Placental epithelial cell (primary cell): ENCODE measurements at places on chromosomes 3 and 15. TPM values are rescaled to one million over a fixed set of nuclear protein-coding genes. Genes with fewer than 3 reads are reported as not detected.

The DNAH1 gene
- 7.9 TPM in 2 replicates for total RNA-seq

The ZNF620 gene
- 0.79 and 0.87 TPM in 2 replicates for total RNA-seq

The SLC15A2 gene
- total RNA-seq = 3.7 and 9.4 TPM in 2 replicates

The MYH15 gene
- 0.39 and 4.1 TPM in 2 replicates for total RNA-seq

The TUSC2 gene
- total RNA-seq = 16.9 and 29.1 TPM in 2 replicates

The GATM gene
- 0.54 and 0.79 TPM in 2 replicates for total RNA-seq

The GP5 gene
- total RNA-seq = not detected in 2 replicates

The KCNMB3 gene
- total RNA-seq = 1.2 and 2.4 TPM in 2 replicates

The TRPM1 gene
- not detected in 2 replicates for total RNA-seq

The AHSG gene
- total RNA-seq = not detected in 2 replicates

The ITIH1 gene
- not detected in 2 replicates for total RNA-seq

The NMNAT3 gene
- total RNA-seq = under 0.01 TPM in 1 of 2 replicates, not detected in the other

The STRIT1 gene
- not detected in 2 replicates for total RNA-seq

The CKMT1B gene
- total RNA-seq = 0.39 and 0.54 TPM in 2 replicates

The MORC1 gene
- not detected in 2 replicates for total RNA-seq

The WDR93 gene
- total RNA-seq = 0.11 and 0.39 TPM in 2 replicates

The ISLR2 gene
- not detected in 2 replicates for total RNA-seq

The CIB1 gene
- 16.8 and 17.3 TPM in 2 replicates for total RNA-seq

The FAM107A gene
- total RNA-seq = not detected in 2 replicates

The RPS27L gene
- total RNA-seq = 128 and 170 TPM in 2 replicates

The ADAMTSL3 gene
- total RNA-seq = not detected in 2 replicates

The KLHL6 gene
- total RNA-seq = not detected in 2 replicates

The KIF15 gene
- 2.8 and 4.3 TPM in 2 replicates for total RNA-seq

The BNC1 gene
- total RNA-seq = not detected in 2 replicates

The ROBO2 gene
- under 0.01 and 0.33 TPM in 2 replicates for total RNA-seq

The MKRN3 gene
- total RNA-seq = 0.11 and 1.6 TPM in 2 replicates

The ASB14 gene
- under 0.01 TPM in 1 of 2 replicates, not detected in the other for total RNA-seq

The NR2F2 gene
- total RNA-seq = 13.2 and 23.2 TPM in 2 replicates

The LRRC31 gene
- not detected in 2 replicates for total RNA-seq

The CHP1 gene
- total RNA-seq = 53.0 and 100 TPM in 2 replicates

The MNS1 gene
- total RNA-seq = under 0.01 TPM in 1 of 2 replicates, not detected in the other

The ARPP19 gene
- 74.2 and 116 TPM in 2 replicates for total RNA-seq

The EIF4E3 gene
- under 0.01 and 0.43 TPM in 2 replicates for total RNA-seq

The KY gene
- total RNA-seq = not detected in 2 replicates

The TBC1D5 gene
- total RNA-seq = 69.1 and 73.8 TPM in 2 replicates

The HIGD2B gene
- total RNA-seq = 0.39 TPM in 1 of 2 replicates, not detected in the other

The GABRR3 gene
- not detected in 2 replicates for total RNA-seq

The TRPM7 gene
- 60.9 and 62.8 TPM in 2 replicates for total RNA-seq

The RAF1 gene
- total RNA-seq = 102 and 107 TPM in 2 replicates

The SEMA5B gene
- not detected in 2 replicates for total RNA-seq

The ECE2 gene
- not detected in 2 replicates for total RNA-seq
